Omental fat pad (tissue), 4 donors: ENCODE measurements at places on chromosomes 2 and 18.

GRCh38 chr2:45974762-45975408, 322.3 kb upstream of the EPAS1 start:
- DNase-seq: no peak

DNA sequence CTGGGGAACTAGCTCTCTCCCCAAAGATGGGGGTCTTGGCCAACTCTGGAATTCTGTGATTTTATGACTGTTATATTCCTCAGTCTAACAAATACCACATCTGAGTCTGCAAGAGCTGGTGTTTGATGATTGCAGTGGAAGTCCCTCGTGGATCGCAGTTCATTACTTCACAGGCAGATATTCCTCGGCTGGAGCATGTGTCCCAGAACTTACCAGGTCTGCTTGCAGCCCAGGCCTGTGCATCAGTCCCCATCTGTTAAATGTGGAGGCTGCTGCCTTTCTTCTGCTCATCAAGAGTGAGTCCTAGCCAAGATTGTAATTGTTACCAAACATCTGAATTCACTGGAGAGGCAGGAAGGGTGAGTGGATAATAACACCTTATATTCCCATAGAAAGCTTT, 55.5 kb downstream of the PRKCE start:
- DNase-seq: no peak

- no peak for DNase-seq
These were observed 97.8 kb upstream of the SLC35G4 start for GRCh38 chr18:11511434-11512095.

DNA sequence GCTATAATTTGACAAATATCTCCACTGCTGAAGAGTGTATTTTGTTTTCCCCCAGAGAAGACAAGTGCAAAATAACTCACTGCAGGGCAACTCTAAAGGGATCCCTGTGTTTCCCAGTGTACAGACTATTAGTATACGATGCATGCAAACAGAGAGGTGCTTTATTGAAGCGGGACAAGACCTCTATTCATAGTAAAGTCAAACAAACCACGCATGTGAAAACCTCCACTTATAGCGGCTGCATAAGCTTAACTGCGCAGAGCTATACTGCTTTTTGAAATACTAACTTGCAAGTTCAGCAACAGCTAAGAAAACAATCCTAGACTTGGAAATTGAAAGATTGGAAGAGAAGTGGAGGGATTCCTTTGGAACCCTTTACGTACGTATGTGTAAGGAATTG, 15.6 kb downstream of the RNF144A start:
- no peak for DNase-seq

- no peak for DNase-seq
These were observed 33.8 kb downstream of the UBXN4 start for GRCh38 chr2:135775420-135775819.
